Activated CD4-positive, alpha-beta T cell treated with anti-CD3 and anti-CD28 coated beads for 36 hours (primary cell): ENCODE measurements at places on chromosomes 12 and 14.

- peak; percentile 39 for DNase-seq
Measured at GRCh38 chr12:96219700-96220206, 25.6 kb downstream of the ELK3 start.

DNA sequence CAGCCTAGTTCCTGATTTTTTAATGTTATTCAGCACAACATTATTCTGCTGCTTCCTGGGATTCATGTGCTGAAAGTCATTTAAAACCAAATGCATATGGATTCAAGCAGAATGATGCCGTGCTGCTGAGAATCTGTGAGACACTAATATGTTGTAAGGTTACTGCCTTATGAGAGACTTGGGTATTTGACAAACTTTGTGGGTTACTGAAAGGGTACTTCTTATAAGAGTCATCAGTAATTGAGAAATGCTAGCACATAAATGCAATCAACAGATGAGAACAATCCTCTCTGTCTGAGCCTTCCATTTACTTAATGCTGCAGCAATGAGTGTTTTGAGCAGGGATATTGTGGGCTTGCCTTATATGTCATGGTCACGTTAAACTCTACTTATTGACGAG is 175.7 kb downstream of the NPAS3 start:
- DNase-seq, result no peak

DNA sequence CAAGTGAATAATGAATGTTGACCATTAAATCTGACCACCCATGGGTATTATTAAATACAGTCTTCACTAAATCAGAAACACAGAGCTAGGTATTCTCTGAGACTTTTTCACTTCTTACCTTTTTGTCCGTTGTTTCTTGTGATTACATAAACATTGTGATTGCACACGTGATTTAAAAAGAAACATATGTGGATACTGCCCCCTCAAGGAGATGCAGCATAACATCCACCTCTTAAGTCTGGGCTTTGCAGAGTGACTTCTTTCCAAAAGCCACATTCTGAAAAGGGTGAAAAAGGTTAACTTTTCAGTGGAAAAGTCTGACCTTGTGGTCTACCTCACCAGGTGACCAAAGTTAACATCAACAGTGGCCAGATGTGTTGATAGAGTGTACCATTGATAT is 185.5 kb upstream of the FAR2 start:
- DNase-seq, result no peak

DNA sequence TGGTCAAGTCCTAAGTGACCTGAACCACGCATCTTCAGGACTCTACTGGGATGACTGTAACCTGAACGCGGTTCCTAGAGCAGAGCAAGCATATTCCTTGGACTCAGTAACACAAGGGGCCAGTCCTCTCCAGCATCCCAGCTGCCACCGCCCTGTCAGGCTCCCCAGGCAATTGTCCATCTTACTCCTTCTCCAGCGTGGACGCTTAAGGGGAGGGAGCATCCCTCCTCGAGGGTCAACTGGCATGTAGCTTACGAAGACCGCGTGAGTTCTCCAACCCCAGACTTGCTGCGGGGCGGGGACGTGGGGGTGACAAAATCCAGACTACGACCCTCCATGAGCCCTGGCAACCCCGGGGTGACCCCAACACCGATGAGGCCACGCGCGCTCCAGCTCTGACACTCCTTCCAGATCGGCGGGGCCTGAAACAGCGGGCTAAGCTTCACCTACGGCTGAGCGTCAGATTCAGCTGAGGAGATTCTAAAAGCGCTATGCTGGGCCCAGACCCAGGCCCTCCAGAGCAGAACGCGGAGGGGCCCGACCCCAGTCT is 846 bp upstream of the MTHFD1 start:
- no peak for DNase-seq

- no peak for DNase-seq
Measured at GRCh38 chr12:27852742-27853141, 72.7 kb upstream of the MANSC4 start.

- no peak for DNase-seq
Measured at GRCh38 chr12:33533527-33533926, 93.9 kb upstream of the SYT10 start.

DNA sequence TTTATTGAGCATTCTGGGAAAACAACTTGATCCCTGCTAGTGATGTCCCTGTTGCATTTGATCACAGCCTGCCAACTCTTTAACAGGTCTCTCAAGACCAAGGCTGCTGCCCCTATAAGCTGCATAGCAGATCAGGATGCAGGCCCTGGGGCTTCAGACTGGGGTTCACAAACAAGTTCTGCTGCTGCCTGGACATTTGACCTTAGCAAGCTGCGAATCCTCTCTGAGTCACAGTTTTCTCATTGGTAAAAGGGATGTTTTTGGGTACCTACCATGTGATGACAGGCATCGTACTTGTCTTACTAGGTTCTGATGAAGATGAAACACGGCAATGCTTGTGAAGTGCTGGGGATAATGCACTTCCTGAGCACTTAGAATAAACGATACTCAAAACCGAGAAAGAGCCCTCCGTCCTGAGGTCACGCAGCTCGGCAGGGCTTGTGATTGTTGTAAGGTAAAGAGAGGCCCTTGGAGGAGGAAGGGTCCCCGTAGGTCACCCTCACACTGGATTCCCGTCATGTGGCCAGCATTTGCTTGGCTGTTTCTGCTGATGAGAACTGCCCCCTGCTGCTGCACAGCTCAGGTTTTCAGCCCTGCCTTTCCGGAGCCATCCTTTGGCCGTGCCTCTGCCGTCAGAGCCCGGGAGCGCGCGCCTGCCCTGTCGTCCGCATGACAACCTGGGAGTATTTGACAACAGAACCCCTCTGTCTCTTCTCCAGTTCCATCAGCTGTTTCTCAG is 39.1 kb downstream of the TSPAN9 start:
- DNase-seq, result no peak

DNA sequence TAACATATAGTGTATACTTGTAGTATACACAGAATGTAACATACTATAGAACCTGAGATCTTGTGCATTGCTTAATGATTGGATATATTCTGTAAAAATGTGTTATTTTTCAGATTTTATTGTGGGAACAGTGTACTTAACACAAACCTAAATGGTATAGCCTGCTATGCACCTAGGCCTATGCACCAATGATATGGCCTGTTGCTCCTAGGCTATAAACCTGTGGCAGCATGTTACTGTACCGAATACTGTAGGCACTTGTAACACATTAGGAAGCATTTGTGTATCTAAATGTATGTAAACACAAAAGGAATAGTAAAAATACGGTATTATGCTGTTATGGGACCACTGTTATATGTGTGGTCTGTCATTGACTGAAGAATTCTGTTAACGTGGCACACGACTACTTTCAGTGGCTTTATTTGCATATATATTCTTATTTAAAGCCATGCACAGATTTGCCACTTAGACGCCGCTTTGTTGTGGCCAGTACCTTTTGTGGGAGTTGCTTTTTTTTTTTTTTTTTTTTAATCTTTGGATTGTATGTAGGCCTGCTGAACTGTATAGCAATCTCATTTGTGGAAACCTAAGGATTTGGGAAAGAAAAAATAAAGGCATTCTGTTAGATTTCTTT is 7.4 kb downstream of the PAPOLA start:
- no peak for DNase-seq

- no peak for DNase-seq
Measured at GRCh38 chr12:94851396-94852028, 152.0 kb downstream of the NDUFA12 start.

- no peak for DNase-seq
Measured at GRCh38 chr12:49093792-49094159, 825 bp downstream of the DHH start.

GRCh38 chr14:68322940-68323620 is 469.8 kb downstream of the ZFP36L1 start:
- no peak for DNase-seq

GRCh38 chr14:68362846-68363245 is 430.0 kb downstream of the ZFP36L1 start:
- no peak for DNase-seq

DNA sequence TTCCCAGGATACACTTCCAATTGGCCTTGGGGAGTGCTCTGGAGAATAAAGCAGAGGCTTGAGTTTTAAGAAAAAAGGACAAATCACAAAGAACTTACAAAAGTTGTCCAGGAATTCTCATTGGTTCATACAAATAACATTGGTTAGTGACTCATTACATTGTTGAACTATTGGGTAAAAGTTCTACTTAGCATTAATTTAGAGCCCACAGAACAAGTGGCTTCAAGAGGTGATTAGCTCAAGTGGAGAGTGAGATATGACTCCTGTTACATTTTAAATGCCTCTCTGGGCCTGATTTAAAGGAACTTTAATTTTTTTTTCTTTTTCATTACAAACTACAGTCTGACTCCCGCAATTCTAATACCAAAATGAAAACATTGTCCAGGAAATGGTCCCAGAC is 72.9 kb downstream of the ASCL4 start:
- no peak for DNase-seq

GRCh38 chr14:76516884-76517283 is 140.9 kb downstream of the ESRRB start:
- no peak for DNase-seq

GRCh38 chr12:53726946-53727309 is 324 bp downstream of the CALCOCO1 start:
- no peak for DNase-seq
